GM12892 (cell line): ENCODE measurements at places on chromosomes 5 and 9.
A peak's percentile ranks its signal among the peaks of the same experiment; 100 is the strongest.

- peak; percentile 33 for DNase-seq
These were observed 63.4 kb upstream of the ABCA1 start for GRCh38 chr9:104991144-104991953.

DNA sequence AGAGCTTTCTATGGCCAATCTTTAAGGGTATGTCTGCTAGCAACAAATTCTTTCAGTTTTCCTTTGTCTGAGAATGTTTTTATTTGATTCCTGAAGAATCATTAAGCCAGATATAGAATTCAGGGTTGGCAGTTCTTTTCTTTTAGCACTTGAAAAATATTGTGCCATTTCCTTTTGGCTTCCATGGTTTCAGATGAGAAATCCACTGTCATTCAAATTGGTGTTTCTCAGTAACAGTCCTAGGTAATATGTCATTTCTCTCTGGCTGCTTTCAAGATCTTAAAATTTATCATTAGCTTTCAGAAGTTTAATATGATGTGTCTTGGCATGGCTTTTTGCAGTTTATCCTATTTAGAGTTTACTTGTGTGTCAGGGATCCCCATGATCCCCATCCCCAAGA is 67.7 kb downstream of the TEX10 start:
- DNase-seq, result no peak

DNA sequence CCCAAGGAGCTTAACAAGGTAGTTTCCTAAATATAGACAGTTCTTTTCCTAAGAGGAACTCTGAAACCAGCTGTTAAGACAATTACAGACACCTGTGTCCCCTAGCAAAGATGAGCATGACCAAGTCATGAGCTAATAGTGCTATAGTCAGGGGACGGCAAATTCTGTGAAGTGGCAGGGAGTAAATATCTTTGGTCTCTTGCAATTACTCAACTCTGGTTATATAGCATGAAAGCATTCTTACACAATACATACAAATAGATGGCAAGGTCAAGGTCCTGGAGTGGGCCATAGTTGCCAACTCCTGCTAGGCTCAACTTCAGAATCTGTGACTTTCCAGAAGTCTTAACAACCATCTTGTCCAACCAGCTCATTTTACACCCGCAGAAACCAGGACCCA is 103.7 kb downstream of the RFK start:
- no peak for DNase-seq

GRCh38 chr9:108184941-108185340 is 670.8 kb downstream of the ACTL7B start:
- DNase-seq, result no peak

- DNase-seq, result no peak
These were observed 274.3 kb downstream of the GAS1 start for GRCh38 chr9:86672966-86673365.

DNA sequence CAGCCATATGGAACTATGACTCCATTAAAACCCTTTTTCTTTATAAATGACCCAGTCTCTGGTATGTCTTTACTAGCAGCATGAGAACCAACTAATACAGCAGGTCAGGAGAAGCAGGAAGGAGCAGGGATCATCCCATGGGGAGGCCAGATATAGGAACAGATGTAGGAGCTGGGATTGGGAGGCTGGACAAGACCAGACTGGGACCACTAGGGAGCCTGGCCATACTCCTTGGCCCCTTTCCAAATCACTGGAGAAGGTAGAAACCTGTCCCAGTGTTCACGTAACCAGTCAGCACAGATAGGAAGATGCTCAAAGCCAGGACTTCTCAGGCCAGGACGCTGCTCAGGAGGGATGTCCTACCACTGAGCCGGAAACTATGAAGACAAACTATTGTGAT is 95.5 kb downstream of the LMX1B start:
- DNase-seq, result no peak

- no peak for DNase-seq
These were observed 29.8 kb downstream of the TTC23L start for GRCh38 chr5:34868791-34869190.

GRCh38 chr9:134571326-134571931 is 70.2 kb upstream of the COL5A1 start:
- DNase-seq, result no peak

DNA sequence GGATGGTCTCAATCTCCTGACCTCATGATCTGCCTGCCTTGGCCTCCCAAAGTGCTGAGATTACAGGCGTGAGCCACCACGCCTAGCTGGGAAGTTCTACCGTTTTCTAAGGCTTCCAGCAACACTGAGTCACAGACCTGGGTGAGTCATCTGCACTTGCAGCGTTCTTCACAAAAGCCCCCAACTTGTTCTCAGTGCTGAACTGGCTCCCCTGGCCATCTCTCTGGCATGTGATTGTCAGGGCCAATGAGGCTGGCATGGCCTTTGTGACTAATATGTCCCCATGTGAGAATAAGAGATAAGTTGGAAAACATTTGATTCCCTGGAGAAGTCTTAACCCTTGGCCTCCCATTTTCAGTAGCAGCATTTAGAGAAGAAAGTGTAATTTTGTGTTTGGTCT is 124.4 kb downstream of the WDR41 start:
- DNase-seq, result no peak

- DNase-seq, result no peak
These were observed 7.3 kb downstream of the EGFLAM start for GRCh38 chr5:38265546-38266179.

DNA sequence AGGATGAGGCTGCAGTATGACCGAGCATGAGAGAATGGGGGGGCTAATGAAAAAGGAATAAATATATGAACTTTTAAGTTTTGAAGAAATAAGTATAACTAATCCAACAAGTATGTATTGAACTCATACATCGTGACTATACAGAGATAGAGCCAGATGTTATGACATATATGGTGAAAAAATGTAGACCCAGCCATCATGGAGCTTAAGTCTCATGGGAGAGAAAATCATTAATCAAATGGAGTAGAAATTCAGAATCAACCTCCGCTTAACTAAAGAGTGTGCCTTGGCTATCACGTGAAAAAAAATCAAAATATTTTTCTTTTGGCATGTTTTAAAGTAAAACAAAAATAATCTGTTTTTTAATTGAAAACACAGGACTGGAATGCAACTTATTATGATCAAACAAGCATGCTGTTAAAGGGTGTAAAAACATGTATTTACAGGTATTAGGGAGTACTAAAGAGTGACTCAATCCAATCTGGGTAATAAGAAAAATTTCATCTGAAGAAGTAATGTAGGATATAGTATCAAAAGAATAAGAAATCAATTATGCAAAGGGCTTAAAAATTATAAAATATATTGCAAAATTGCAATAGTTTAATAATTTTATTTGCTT is 868.5 kb upstream of the NUDT12 start:
- no peak for DNase-seq

- no peak for DNase-seq
These were observed 5.4 kb upstream of the FOXI1 start for GRCh38 chr5:170100066-170100943.

DNA sequence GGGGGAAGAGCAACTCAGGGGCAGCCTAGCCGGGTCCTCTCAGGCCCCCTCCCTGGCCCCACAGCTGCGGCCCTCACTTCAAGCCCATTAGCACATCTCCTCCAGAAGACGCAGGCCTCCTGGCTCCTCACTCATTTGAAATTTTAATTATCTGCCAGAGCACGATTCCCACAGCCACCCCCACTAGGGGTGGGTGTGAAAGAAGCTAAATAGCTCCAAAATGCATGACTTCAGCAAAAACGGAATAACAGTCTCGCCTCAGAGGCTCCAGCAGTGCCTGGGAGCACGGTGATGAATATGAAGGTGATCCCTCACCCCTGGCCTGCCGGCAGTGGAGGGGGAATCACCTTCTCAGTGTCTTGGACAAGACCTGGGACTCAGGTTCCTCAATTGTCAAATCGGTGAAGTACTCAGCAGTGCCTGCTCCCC is 61.1 kb upstream of the HRH2 start:
- no peak for DNase-seq
